Stomach (tissue), 19 donors: ENCODE measurements at places on chromosomes 12 and 14. TPM values are rescaled to one million over a fixed set of nuclear protein-coding genes. Genes with fewer than 3 reads are reported as not detected.

GRCh38 chr12:102300824-102301461 lies 103.3 kb upstream of the PMCH start:
- no peak overlapping the region for H3K4me3 ChIP-seq
- H3K27ac ChIP-seq, result no peak overlapping the region
- no peak for DNase-seq
- H3K27me3 ChIP-seq, result no peaks in the 10 kb centered on the region
- no peaks in the 10 kb centered on the region for H3K36me3 ChIP-seq

DNA sequence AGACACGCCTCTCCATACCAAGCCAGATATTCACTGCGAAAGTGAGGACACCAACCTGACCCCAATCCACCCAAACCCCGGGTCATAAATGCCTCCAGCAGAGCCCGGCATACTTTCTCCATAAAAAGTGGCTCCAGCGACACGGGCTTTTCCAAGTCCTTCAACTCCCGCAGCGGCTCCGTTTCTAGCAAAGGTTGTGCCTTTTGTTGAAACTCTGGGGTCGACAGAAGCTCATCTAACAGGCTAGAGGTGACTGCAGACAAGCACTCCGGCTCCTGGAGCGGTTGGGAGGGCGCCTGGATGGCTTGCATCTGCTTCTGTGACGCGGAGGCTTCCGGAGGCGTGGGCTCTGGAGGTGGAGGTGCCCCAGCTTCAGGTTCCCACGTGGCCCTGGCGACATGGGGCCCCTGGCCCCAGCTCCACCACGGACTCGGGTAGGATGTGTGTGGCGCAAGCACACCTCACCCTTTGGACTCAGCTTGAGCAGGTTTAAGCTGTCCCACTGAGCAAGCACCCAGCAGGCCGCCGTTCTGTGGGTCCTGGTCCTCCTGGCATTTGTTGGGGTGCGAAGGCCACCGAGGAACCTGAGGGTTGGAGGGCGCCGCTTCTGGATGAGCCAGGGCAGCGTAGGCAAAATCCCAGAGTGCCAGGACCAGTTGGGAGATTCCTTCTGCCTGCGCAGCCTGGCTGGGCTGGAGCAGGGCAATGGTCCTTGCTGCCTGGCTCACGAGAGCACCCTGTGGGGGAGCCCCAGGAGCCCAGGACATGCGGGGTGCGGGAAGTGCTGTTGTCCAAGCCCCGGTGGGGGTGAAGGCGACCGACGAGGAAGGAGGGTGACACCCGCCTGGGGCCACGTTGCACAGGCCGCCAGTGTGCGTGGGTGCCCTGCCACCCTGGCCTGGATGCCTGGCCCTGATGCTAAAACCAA lies 186.3 kb downstream of the ALG10 start:
- no peak overlapping the region for H3K27ac ChIP-seq
- no peaks in the 10 kb centered on the region for H3K27me3 ChIP-seq
- H3K36me3 ChIP-seq, result no peaks in the 10 kb centered on the region
- DNase-seq, result no peak

The TCL1A gene
- not detected for total RNA-seq

- no peaks in the 10 kb centered on the region for H3K36me3 ChIP-seq
- H3K27ac ChIP-seq, result no peak overlapping the region
- H3K4me1 ChIP-seq, result peaks cover 11% of the 10 kb centered on the region
- no peaks in the 10 kb centered on the region for H3K27me3 ChIP-seq
- DNase-seq, result no peak
Observed at GRCh38 chr12:52284562-52285171, 6.7 kb downstream of the KRT81 start.

The GPX2 gene
- 22.8 TPM for total RNA-seq

GRCh38 chr14:58703161-58703506 lies 65.4 kb downstream of the DACT1 start:
- H3K4me3 ChIP-seq, result no peak overlapping the region
- no peaks in the 10 kb centered on the region for H3K36me3 ChIP-seq
- H3K4me1 ChIP-seq, result no peaks in the 10 kb centered on the region
- H3K27me3 ChIP-seq, result no peaks in the 10 kb centered on the region
- H3K27ac ChIP-seq, result no peak overlapping the region

The TRPV4 gene
- total RNA-seq, result 1.0 TPM

The CRIP2 gene
- total RNA-seq, result 76.2 TPM

The TAS2R10 gene
- 3.5 TPM for total RNA-seq

The ADAM21 gene
- not detected for total RNA-seq

The NEUROD4 gene
- total RNA-seq, result not detected

DNA sequence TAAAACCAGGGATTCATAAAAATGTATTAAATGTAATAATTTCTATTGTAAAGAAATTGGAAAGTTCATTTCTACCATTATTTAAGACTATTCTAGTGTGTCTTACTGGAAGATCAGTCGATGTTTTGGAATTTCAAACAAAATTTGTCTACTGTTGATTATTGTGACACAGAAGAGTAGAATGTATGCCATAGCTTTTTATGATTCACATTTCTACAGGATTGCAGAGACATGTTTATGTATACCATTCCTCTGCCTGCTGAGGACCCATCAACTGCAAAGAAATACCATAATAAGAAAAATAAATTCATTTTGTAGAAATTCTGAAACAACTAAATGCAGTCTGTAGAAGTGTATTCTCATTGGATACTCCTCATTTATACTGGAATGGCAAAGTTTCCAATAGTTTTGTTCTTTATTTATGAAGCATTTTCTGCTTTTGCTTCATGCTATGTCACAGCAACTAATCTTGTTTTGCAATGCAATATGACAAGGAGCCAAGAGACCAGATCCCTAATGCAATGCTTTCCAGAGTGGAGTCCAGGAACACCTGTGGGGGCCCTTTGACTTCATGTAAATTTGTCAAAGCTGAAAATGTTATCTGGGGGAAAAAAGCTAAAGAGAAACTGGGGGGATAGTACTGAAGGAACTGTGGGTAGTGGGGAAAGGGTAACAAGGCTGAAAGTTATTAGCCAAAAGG lies 172.9 kb upstream of the LRIG3 start:
- no peak overlapping the region for H3K4me3 ChIP-seq
- no peaks in the 10 kb centered on the region for H3K27me3 ChIP-seq
- H3K36me3 ChIP-seq, result no peaks in the 10 kb centered on the region
- no peak for DNase-seq
- no peak overlapping the region for H3K27ac ChIP-seq

DNA sequence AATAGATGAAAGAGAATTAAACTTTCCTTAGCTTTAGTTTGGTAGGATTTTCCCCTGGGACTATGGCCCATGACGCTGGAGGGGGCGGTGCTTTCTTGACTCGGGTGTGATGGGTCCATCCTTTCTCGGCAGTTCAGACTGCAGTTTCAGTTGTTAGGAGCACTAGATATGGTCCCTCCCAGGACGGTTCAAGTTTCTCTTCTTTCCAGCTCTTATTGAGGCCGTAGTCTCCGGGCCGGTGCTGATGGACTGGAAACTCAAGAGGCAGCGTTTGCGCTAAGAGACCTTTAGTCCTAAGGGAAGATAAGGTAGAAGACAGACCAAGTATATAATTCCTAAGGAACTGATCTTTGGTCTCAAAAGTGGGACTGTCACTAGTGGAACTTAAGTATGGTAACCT lies 111.2 kb downstream of the RIN3 start:
- H3K27ac ChIP-seq, result no peak overlapping the region
- no peak overlapping the region for H3K4me3 ChIP-seq
- DNase-seq, result no peak
- no peaks in the 10 kb centered on the region for H3K4me1 ChIP-seq
- H3K27me3 ChIP-seq, result no peaks in the 10 kb centered on the region

GRCh38 chr12:52189376-52190174 lies 2.2 kb downstream of the KRT80 start:
- no peaks in the 10 kb centered on the region for H3K36me3 ChIP-seq
- no peak overlapping the region for H3K4me3 ChIP-seq
- H3K27me3 ChIP-seq, result no peaks in the 10 kb centered on the region
- DNase-seq, result no peak

DNA sequence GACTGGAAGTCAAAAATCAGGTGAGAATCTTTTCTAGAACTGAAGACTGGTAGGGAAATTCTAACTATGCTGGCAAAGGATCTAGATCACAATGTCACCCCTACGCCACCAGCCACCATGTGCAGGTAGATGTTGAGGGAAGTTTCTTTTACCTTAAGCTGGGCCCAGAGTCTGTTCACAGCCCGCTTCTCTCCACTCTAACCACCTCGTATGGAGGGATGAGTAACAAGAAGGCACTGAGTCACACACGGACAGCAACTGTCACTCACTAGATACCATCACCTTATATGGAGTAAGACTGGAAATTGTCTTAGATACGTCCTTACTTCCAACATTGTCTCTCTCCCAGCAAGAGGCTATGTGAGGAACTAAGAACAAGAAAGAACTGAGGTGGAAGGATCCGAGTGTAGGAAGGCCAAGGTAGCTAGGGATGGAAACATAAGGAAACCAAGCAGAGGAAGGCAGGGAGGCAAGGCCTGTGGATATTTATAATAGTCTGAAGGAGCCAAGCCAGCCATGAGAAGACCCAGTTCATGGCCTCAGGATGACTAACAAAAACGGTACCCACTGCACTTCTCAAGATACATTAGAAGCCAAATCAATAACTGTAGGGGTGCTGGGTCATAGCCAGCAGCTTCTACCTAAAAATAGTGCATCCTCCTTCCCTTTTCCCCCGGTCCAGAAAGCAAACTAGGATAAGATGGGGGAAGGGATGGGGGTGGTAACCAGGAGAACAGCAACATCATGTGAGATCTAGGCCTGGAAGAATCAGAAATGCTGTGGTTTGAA lies 15.5 kb downstream of the REM2 start:
- DNase-seq, result no peak
- peaks cover 45% of the 10 kb centered on the region for H3K36me3 ChIP-seq
- peaks cover 25% of the 10 kb centered on the region for H3K4me1 ChIP-seq
- peak overlapping the region; percentile 51 for H3K27ac ChIP-seq
- H3K4me3 ChIP-seq, result no peak overlapping the region
